ENCODE measurements at places on chromosomes 2 and 18. TPM values are rescaled to one million over a fixed set of nuclear protein-coding genes. Genes with fewer than 3 reads are reported as not detected.

Gene GKN1
- total RNA-seq, result not detected

Gene TPRKB
- total RNA-seq, result 39.2 TPM

Gene PRKAG3
- not detected for total RNA-seq

Gene UGT1A8
- total RNA-seq, result not detected

Gene TRPM8
- total RNA-seq, result not detected

Gene CD207
- not detected for total RNA-seq

Gene HNMT
- total RNA-seq, result 12.7 TPM

Gene CKAP2L
- total RNA-seq, result 0.30 TPM

Gene PROM2
- 0.54 TPM for total RNA-seq

Gene TUBB8B
- total RNA-seq, result not detected

Gene PPP4R3B
- 24.7 TPM for total RNA-seq

Measured in Right ventricle myocardium superior (tissue), 1 donor.